ENCODE measurements at places on chromosomes 7 and 10.

- no peak for DNase-seq
Measured at GRCh38 chr7:80634505-80634904, 3.9 kb upstream of the CD36 start.

DNA sequence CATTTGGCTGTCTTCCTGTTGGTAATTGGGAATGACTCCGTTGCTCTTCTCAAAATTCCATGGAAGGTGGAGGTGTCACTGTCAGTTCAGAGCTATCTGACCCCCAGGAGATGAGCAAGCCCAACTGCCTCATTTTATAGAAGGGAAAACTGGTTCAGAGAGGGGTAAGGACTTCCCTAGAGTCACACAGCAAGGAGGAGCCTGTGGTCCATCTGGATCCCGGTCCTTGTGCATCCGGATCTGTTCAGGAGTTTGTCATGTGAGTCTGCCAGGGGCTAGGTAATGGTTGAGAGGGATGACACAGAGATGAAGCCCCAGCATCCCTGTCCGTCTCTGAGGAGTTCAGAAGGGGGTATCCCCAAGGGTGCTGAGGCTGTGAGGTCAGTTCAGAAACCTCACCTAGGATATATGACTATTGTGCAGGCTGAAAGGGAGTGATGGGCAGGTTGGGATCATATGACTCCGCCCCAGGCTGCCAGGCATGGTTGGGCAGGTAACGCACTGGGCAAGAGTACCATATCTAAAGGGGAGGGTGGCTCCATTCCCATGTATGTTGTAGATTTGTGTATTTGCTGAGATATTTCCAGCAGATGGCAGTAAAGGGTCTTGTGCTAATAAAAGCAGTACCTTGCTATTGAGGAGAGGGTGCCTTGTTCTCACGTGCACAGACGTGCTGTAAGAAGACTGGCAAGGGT lies 16.0 kb upstream of the SLC29A3 start:
- peak; percentile 64 for DNase-seq

- no peak for DNase-seq
Measured at GRCh38 chr7:155533120-155533826, 13.1 kb downstream of the CNPY1 start.

DNA sequence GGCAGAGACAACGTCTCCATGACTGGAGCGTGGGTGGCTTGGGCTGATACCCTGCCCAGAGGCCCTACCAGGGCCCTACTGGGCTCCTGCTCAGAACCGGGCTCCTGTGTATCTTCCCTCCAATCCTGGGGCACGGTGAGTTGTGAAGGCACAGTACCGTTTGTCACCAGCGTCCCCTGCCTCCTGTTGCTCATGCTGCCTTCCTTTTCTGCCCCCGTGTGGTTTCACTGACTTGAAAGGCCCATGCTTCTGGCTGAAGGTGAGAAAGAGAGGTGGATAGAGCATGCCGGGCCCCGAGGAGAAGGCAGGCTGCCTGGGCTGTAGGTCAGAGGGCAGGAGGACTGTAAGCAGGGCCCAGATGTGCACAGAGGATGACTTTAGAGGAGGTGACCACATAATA lies 9.1 kb upstream of the DMBT1 start:
- DNase-seq = peak; percentile 5

Measured in GM12865 (cell line).